ENCODE measurements at places on chromosomes 2 and 18.

DNA sequence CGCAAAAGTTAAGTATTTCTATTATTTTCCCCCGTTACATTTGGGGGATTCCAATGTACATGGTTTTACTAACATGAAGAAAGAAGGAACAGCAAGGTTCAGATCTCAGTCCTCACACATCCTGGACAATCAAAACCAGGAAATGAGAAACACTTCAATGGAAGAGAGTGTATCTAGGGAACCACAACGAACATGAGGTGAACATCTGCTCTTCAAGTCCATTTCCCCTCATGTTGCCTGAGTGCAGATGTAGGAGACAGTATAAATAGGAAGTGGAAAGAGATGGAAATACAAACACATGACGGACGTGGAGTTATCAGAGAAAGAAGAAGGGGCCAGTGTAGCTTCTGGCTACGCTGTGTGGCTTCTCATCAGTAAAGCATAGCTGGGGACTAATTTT, 52.6 kb downstream of the CHN1 start:
- DNase-seq: no peak

- DNase-seq: no peak
Measured at GRCh38 chr2:235126768-235127167, 175.0 kb downstream of the SH3BP4 start.

DNA sequence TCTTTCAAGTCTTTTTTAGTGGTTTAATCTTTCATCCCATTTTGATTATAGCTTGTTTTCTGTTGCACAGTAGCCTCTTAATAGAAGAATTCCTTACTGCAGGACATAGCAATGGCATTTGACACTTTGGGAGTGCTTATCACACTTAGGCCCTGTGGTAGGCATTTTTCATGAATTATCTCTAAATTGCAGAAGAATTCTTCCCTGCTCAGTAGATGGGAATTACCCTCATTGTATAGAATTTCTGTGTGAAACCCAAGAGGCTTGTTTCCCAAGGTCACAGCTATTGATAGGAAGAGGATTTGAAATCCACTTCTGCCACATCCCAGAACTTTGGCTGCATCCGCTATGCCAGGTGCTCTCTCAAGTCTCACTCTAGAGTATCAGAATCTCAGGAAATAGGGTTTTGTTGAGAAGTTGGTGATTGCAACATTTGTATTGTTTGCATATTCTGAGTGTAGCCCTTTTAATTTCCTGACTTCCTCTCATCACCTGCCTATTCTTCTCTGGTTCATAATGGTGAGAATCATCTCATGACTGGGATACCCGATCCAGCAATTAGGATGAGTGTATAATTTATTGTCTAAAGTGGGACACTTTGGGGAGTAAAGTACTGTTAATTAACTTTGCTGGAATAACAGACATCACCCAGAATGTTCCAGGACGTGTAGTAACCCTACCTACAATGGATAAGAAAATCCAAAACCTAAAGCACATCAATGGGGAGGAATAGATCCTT, 255.2 kb upstream of the RASGRP3 start:
- no peak for DNase-seq

DNA sequence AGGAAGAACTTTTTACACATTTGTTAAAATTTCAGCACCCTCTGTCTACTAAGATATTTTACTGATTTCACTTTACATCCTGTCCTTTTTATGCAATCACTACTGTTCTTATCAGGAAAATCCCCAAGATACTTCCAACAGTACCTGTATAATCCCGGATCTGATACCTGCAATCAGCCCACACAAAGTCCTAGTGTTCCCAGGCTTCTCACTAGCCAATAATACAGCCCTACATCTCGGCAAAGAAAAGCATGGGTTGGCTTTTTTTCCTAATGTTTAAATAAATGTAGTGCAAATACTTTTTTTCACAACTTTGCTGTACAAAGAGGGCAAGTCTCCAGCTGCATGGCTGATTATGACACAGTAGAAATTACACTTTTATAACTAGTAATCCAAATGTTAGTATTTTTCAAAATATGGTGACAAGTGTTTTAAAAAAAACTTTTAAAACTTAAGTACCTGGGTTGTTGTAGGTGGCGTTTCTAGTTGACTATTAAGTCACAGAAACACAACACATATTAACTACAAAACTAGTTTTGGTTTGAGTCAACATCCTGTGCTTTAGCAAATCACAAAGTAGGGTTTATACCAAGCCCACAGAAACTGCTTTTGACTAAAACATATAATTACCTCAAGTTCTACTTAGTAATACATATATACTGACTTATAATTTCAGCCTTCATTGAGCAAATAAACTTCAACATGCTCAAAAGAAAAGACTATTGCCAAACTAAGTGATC, 19.5 kb downstream of the CNOT11 start:
- no peak for DNase-seq

- no peak for DNase-seq
Measured at GRCh38 chr2:173568054-173568453, 213.4 kb downstream of the CDCA7 start.

GRCh38 chr2:157085522-157085921, 172.0 kb upstream of the GALNT5 start:
- no peak for DNase-seq

DNA sequence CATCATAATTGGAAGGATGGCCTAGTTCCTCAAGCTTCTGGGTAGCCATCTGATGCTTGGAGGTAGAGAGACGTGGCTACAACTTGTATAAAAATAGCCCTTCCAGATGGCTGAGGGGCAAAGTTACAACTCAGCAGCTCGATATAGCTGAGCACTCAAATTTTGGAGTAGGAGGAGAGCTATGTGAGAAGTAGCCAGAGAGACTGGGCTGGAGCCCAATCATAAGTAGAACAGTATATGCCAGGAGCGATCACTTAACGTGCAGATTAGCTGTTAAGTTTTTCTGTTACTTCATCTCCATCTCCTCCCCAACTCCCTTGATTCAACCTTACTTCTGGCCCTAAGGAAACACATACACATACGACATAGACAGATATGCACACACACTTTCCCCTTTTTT, 28.8 kb downstream of the CNRIP1 start:
- DNase-seq: no peak

DNA sequence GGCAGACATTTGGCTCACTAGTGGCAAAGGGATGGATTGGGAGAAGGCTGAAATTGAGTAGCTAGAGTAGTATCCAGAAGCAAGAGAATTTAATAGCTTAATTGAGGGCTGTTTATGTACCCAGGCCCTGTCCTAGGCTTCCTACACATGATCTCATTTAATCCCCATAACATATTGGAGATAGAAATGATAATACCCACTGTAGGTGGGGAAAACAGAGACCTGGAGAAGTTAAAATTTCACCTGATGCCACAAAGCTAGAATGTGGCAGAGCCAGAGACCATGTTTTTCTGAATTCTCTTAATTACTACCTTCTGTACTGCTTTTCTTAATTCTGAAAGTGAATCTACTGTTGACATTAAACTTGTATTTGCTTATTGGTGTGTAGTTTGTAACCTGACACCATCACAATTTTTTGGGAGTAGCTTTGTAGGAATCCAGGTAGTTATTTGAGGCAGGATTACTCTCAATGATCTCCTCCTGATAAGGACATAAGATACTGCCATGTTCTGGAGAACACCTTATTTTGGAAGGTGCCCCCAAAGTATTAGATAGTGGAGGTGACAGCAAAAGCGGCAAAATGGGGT, 42.2 kb downstream of the RAB10 start:
- DNase-seq: no peak

- peak; percentile 24 for DNase-seq
Measured at GRCh38 chr18:49052891-49053644, 102.3 kb upstream of the SMAD7 start.

- no peak for DNase-seq
Measured at GRCh38 chr2:26780203-26780760, 5.6 kb upstream of the CENPA start.

DNA sequence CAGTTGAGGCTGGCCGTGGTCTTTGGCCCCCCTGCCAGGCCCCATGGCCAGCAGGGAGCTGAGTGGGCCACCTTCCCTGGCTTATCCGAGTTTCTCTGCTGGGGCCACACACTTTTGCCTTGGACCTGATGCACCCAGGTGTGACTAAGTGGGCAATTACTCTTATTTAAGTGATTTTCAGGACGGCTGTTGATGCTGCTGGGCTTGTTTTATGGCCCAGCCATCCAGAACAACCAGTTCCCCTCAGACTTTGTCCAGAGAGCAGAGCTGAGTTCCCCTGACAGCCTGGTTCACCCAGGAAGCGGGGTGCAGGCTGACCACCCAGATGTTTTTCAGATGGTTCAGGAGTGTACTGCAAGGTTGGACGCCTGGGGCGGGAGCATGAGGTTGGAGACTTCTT, 68.8 kb downstream of the GLI2 start:
- no peak for DNase-seq

- DNase-seq: no peak
Measured at GRCh38 chr2:169106563-169107545, 37.5 kb downstream of the DHRS9 start.

DNA sequence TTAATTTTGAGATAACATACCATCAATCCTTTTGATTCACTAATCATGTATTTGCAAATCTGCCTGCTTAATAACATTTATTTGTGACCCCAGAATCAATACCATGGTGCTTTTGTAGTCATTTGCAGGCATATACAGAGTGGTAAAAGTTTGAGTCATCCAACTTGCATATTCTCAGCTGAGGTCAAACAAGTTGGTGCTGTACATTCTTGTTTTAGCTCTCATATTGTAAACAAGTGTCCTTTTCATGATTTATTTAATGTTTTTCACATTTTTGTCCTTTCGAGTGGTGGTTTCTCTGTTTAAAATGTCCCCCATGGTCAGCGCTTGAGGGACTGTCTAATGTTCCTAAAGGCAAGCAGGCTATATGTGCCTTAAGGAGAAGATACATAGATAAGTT, 17.5 kb downstream of the RAB27B start:
- no peak for DNase-seq
